WTC11 (cell line): ENCODE measurements at places on chromosomes 3 and 15.

DNA sequence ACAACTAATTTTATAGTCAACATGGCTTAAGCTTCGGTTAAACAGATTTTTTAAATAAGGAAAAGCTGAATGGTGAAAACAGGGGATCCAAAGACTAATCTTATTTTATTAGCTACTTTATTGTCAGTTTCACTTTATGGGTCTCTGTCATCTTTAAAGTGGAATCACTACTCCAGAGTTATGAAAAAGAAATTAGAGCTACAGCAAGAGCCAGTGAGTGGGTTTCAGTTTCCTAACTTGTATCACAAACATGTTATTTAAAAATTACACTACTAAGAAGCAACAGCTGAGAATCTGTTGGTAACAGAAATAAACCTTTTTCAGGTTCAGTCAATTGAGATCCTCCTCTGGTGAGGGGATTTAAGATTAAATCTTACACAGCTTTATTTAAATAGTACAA is 10.0 kb downstream of the PHC3 start:
- no peak for DNase-seq

DNA sequence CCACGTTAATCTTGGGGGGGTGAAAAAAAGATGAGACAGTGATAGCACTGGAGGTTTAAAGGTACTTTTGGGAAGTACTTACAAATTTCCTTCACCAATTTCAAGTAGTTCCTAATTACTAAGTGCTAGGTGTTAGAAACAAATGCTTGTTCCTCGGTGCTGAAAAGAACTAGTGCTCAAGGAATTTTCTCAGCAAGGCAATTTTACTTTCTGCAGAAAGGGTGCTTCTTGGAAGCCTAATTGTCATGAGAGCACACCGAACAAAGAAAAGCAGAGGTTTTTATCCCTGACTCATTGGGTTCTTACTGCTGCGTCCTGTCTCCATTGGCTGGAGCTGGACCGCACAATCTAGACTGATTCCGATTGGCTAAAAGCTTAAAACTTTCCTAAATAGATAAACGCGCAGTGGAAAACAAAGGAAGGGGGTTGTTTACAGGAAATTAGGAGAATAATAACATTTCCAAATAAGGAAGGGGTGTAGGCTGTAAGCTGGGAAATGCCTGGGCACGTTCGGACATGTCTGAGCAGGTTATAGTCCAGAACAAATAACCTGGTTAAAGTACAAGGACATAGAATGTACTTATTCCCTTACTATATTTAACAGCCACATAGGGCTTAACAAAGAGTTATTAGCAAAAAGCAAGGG is 49.6 kb downstream of the CHD2 start:
- no peak for DNase-seq

- no peak for DNase-seq
Observed at GRCh38 chr3:46542344-46542743, 23.8 kb downstream of the LRRC2 start.

GRCh38 chr15:100703671-100704070 is 101.3 kb downstream of the ASB7 start:
- no peak for DNase-seq

DNA sequence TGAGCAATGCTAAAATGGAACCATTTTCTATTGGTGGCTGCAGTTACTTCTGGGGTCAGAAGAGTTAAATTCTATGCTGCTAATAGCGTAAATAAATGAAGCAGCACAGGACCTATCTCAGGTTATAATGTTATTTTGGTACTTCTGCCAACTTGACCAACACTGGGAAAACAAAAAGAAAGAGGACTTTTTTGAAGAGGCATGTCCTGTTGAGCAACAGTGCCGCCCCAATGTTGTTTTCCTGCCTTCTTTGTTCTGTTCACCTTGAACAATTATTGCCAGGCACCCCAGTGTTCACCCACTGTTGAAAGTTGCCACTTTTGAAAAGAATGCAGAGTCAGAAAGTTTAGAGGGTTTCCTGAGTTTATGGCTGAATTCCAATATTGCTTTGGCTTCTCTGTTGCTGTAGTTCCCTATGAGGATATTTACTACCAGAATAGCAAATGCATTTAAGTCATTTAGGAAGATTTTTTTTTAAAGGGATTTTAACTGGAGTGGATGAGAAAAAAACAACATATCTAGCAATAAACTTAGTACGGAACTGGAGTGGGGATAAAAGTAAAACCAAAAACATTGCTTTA is 679.0 kb upstream of the DPPA4 start:
- no peak for DNase-seq

DNA sequence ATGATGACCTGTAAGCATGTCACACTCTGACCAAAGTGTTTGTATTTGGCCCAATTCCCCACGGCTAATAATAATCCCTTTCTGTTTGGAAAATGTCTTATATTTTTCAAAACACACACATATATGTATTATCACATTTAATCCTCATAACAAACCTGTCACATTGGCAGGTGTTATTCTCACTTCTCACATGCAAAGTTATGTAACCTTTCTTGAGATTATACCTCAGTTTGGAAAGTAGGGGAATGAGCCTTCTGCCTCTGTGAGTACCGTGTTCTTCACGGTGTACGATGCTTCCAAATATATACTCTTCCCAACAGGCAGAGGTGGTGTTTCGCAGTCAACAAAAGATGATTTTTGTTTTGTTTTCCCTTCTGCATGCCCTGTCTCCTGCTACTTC is 205.6 kb downstream of the TP63 start:
- DNase-seq = no peak

DNA sequence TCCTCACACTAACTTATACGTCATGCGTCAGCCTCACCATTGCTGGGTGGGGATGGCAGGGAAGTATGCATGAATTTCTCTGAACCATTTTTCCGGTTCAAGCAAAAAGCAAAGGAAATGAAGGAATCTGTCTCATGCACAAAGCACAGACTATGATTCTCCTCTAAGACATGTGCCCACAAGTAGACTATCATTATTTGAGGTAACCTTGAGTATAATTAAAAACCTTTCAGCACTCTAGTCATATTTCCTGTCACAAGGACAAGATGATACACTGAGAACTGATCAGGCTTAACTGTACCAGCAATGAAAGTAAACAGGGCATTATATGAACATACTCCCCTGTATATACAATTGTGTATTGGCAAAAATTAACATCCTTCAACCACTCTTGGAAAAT is 56.7 kb upstream of the TSC22D2 start:
- DNase-seq = no peak

DNA sequence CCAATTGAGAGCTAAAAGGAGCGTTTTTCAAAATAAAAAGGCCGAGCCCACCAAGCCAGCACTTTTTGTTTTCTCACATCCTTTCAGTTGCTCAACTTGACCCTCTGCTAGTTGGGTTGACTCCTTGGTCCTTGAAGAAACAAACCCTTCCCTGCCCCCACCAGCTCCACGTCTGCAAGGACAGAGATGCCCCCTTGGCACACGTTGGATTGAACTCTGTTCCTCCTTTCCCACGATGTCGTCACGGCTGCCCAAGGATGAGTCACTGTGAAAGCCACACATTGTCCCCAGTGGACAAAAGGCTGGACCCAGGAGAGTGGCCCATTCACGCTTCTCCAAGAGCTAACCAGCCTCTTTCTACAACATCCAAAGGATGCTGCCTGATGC is 43.0 kb upstream of the SPATA12 start:
- DNase-seq = no peak

GRCh38 chr3:30457081-30457480 is 149.3 kb upstream of the TGFBR2 start:
- no peak for DNase-seq

DNA sequence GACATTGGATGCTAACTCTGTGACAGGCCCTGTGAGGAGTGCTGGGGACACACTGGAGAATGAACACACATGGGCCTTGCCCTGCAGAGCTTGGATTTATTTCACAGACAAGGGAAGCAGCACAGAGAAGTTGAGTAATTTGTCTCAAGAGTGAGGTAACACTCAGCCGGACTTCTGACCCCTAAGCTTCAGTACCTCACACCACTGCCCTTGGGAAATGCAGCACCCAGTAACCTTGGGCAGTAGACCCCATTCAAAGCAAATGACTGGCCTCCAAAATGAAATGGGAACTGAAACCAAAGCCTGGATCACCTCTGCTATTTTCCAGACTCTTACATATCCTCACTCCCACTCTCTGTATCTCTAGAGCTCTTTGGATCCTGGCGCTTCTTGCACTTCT is 37.3 kb downstream of the RFT1 start:
- DNase-seq = no peak

DNA sequence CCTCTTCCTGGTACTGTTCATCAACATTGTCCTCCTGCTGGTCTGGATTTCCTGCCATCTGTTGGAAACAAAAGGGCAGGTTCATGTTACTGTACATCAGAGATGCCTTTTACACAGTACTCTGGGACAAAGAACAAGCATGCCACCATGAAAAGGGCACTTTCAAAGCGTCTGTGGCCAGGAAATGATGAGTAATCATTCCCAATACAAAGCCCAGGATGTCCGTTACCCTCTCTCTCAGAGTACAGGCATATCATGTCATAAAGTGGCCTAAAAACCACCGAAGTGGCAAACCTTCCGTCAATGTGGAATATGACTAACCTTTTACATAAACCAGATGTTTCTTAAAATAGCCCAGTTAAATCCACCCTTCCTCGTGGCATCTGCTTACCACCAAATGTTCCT is 71.2 kb downstream of the GOLIM4 start:
- DNase-seq = no peak

GRCh38 chr3:117633207-117633606 is 923.6 kb downstream of the TUSC7 start:
- no peak for DNase-seq

GRCh38 chr3:25610167-25610566 is 54.5 kb downstream of the TOP2B start:
- DNase-seq = no peak

- no peak for DNase-seq
Observed at GRCh38 chr15:36185438-36185837, 394.0 kb upstream of the CDIN1 start.

DNA sequence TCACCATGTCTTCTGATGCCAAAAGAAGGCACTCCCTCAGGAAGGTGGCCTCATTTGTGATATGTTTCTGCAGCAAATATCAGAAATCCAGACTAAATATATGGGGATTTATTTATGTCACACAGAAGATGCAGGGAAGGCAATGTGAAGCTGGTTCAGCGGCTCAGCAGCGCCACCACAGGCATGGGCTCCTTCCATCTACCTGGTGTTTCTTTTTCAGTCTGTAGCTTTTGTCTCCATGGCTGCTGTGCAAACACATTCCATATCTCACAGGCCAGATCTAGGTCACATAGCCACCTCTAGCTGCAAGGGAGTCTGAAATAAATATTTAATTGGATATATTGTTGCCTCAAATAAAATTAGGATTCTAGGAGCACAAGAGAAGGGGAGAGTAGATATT is 502.1 kb upstream of the IL12A start:
- peak; percentile 65 for DNase-seq

GRCh38 chr15:35722501-35722900 is 176.5 kb upstream of the DPH6 start:
- DNase-seq = no peak

GRCh38 chr15:89462198-89462912 is 34.0 kb downstream of the RHCG start:
- DNase-seq = no peak

GRCh38 chr3:31575448-31575847 is 42.7 kb downstream of the STT3B start:
- DNase-seq = no peak

- no peak for DNase-seq
Observed at GRCh38 chr3:148372206-148372875, 325.4 kb upstream of the AGTR1 start.

DNA sequence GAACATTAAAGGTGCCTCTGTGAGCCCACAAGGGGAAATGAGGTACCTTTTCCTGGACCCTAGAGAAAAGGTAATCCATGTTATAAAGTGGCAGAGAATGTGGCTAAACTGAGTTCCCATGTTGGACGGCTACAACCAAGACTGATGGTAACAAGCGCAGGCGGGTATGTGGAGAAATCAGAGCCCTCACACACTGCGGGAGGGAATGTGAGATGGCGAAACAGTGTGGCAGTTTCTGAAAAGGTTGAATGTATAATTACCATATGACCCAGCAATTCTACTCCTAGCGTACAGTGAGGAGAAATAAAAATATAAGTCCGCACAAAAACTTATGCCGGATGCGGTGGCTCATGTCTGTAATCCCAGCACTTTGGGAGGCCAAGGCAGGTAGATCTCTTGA is 24.1 kb upstream of the SHISA5 start:
- no peak for DNase-seq

- DNase-seq = no peak
Observed at GRCh38 chr3:23830869-23831484, 25.2 kb downstream of the UBE2E1 start.

GRCh38 chr15:84914351-84914750 is 29.9 kb downstream of the SLC28A1 start:
- DNase-seq = no peak

- DNase-seq = no peak
Observed at GRCh38 chr3:5022966-5023776, 43.9 kb downstream of the BHLHE40 start.

- DNase-seq = no peak
Observed at GRCh38 chr3:6281662-6282061, 579.3 kb upstream of the GRM7 start.

- DNase-seq = peak; percentile 32
Observed at GRCh38 chr3:160226026-160226907, 1.0 kb downstream of the C3orf80 start.

DNA sequence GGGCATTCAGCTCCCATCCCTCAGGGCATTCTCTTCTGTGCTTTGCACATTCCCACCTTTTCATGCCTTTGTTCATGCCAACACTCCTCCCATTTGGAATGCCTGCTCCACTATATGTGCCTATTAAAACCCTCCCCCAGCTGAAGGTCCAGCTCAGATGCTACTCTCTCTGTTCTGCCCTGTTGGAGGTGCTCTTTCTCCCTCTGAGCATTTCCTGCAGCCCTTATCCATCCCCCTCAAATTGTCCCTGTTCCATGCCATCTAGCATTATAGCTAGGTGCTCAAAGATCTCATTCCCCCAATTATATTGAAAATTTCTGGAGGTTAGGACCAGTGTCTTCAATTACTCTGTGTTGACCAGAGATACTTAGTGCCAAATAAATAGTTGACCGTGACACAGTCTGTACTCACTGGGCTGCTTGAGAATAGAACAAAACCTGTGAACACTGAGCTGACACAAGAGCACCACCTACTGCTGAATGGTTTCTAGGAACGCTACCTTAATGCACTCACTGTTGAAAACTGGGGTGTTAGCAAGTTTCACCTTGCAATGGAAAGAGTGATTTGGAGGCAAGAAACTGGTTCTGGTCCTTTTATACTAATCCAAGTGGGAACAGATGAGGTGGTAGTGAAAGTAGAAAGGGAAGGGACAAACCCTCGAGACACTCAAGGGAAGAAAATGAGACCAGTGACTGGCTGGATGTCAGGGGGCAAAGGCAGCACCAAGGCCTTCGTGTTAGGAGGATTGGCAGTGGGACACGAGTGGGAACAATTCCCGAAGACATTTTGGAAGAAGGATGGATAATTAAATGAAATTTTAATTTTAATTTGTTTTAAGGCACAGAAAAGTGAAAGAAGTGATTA is 289.8 kb upstream of the ROPN1 start:
- DNase-seq = peak; percentile 23
